ENCODE measurements at places on chromosomes 2 and 18. TPM values are rescaled to one million over a fixed set of nuclear protein-coding genes. Genes with fewer than 3 reads are reported as not detected.

Gene IL36A
- not detected for total RNA-seq

Gene MRPL33
- total RNA-seq, result 75.2 TPM

Gene TFPI
- 6.9 TPM for total RNA-seq

Gene RAPGEF4
- total RNA-seq, result 2.4 TPM

Gene UGT1A5
- not detected for total RNA-seq

Gene RND3
- 0.42 TPM for total RNA-seq

Gene HNMT
- total RNA-seq, result 42.2 TPM

Gene FTCDNL1
- 1.7 TPM for total RNA-seq

Gene NDUFAF7
- 19.6 TPM for total RNA-seq

Gene RRM2
- 5.5 TPM for total RNA-seq

Gene ROCK1
- 147 TPM for total RNA-seq

Gene C18orf63
- not detected for total RNA-seq

Gene SEPTIN10
- total RNA-seq, result 3.7 TPM

Gene ATOH8
- 1.3 TPM for total RNA-seq

Gene CRACDL
- 1.6 TPM for total RNA-seq

Gene HOXD13
- not detected for total RNA-seq

Gene KYNU
- total RNA-seq, result 35.9 TPM

Gene GALNT3
- total RNA-seq, result 20.4 TPM

Gene PER2
- 18.7 TPM for total RNA-seq

Gene IMPACT
- 13.6 TPM for total RNA-seq

Gene FAM161A
- 0.52 TPM for total RNA-seq

Gene BIN1
- total RNA-seq, result 43.9 TPM

Gene ANO7
- 0.10 TPM for total RNA-seq

Gene ADRA2B
- 1.5 TPM for total RNA-seq

Gene SFTPB
- not detected for total RNA-seq

Gene FN1
- total RNA-seq, result 4.6 TPM

Gene LAMA3
- total RNA-seq, result under 0.01 TPM

Gene RALBP1
- total RNA-seq, result 15.6 TPM

Gene ANKRD30B
- total RNA-seq, result not detected

Gene SLC4A5
- total RNA-seq, result 6.7 TPM

Gene STAT1
- total RNA-seq, result 89.9 TPM

Gene EHBP1
- total RNA-seq, result 31.6 TPM

Gene MROH2A
- not detected for total RNA-seq

Gene HRH4
- total RNA-seq, result 0.42 TPM

Gene TIGD1
- 23.7 TPM for total RNA-seq

Gene PGAP1
- 8.8 TPM for total RNA-seq

Gene NAPG
- total RNA-seq, result 39.0 TPM

Gene ZSWIM2
- total RNA-seq, result not detected

Gene ARHGEF33
- under 0.01 TPM for total RNA-seq

Gene ALPP
- not detected for total RNA-seq
